Activated naive CD4-positive, alpha-beta T cell treated with anti-CD3 and anti-CD28 coated beads, Interleukin-2, amount 50 U/mL, for 16 hours (primary cell): ENCODE measurements at places on chromosomes 3 and 15.

GRCh38 chr3:32595323-32595722 is 24.7 kb upstream of the DYNC1LI1 start:
- no peak for DNase-seq

- DNase-seq = no peak
Observed at GRCh38 chr3:46350262-46350565, 3.7 kb upstream of the CCR2 start.

DNA sequence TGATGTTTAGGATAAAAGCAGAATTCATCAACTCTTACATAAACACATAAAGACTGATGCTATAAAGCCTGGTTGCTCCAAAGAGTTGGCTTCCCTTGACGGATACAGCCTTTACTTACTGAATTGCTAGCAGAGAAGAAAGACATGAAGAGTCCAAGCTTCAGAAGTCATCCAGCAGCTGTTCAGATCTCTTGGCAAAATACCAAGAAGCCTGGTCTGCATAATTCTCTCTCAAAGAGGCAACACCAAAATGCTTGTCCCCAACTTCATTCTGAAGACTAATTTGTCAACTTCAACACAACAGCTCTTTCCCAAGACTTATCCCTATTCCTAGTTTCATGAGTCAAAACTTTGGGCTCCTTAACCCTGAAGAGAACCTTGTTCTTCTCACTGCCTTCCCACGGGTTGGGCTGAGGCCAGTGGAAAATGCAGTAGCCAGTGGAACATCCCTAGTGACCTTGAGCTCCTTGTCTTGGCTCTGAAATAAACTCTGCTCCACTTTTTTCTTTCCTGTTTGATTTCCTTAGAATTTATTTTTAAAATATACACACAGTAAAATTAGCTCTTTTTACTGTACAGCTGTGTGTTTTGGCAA is 119.2 kb upstream of the THBS1 start:
- DNase-seq = no peak

- DNase-seq = no peak
Observed at GRCh38 chr3:142973217-142974009, 9.9 kb upstream of the PAQR9 start.

- no peak for DNase-seq
Observed at GRCh38 chr3:116001151-116001621, 377.9 kb downstream of the GAP43 start.

DNA sequence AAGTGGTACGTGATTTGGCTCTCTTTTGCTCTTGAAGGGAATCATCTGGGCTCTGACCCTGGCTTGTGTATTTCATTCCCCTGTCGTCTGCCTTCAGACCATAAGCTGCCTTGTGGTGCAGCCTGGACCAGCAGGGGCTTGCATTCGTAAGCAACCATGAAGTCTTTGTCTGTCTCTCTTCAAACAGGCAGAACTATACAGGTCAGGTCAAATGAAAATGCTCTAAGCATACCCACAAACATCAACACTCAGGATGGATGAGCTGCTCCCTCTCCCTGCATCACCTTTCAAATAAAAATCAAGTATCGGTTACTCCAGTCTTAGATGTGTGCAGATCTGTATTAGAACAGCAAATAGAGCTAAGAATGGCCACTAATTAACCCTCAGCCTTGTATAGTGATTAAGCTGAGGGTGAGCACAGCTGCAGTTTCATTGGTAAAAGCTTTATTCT is 268.6 kb upstream of the UBE2E1 start:
- DNase-seq = no peak

- no peak for DNase-seq
Observed at GRCh38 chr15:25703726-25704125, 159.4 kb downstream of the ATP10A start.

- DNase-seq = no peak
Observed at GRCh38 chr15:97600190-97600589, 360.3 kb upstream of the ARRDC4 start.

DNA sequence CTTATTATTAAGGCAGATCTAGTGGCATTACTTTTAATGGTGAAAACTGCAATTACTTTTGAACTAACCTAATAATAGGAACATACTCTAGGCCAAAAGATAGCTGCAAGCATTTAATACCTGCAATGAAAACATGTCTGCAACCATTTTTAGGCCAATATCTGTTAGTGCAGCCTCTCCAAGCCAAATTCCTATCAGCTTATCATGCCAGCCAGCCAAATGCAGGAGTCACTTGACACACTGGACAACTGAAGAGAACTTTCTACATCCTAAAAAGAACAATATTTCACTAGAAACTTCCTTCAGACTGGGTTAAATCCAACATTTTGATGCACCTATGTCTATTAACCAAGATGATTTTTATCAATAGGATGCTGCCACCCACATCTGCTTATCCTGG is 33.8 kb downstream of the CCDC54 start:
- DNase-seq = no peak

DNA sequence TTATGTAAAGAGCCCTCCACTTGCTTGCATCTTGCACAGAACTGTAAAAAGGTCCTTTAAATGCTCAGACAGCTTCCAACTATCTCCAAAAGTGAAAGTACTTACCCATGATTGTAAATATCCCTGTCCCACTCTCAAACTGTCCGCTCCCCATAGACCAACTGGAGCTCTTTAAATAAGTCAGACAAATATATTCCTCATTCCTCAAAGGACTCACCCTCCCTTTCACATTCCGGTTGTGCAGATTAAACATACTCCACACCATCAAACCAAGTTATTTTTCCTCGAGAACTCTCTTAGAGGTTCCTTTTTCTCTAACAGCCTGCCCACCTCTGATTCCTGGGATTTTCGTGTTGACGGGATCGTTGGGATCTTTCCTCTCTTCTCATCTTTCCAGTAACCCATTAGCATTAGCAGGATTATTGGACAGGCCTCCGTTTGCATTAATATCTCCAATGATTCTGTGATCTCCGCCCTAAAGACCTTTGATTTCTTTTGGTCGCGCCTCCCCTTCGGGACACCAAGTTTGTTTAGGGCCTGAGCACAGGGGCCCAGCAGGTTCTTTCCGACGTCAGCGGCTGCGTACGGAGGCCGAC is 763 bp downstream of the GOLGB1 start:
- no peak for DNase-seq
